M059J (cell line): ENCODE measurements at places on chromosomes 11 and 22.

GRCh38 chr11:15772981-15773380 is 583.4 kb downstream of the SOX6 start:
- no peak for DNase-seq

- DNase-seq, result no peak
Measured at GRCh38 chr11:64502634-64503033, 88.4 kb upstream of the SLC22A12 start.

DNA sequence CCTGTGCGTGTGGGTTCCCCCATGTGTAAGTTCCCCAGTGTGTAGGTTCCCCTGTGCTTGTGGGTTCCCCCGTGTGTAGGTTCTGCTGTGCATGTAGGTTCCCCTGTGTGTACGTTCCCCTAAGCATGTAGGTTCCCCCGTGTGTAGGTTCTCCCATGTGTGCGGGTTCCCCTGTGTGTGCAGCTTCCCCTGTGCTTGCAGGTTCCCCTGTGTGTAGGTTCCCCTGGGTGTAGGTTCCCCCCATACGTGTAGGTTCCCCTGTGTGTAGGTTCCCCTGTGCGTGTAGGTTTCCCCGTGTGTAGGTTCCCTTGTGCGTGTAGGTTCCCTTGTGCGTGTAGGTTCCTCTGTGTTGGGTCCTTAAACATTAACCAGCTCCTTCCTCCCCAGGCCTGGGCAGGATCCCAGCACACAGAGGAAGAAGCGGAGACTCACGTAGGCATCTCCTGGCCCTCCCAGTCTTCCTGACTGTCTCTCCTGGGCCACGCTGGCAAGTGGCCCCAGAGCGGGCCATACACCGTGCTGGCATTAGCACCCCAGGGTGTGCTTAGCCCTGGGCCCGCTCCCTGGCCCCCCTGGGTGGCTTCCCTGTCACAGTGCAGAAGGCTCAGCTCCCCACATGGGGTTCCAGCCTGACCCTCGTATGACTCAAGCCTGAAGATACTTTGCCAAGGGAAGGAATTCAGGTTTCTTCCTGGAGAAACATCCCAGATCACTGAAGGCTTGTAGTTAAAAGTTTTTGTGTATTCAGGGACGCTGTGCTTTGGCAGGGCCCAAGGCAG is 2.8 kb upstream of the GRAMD4 start:
- DNase-seq, result no peak

DNA sequence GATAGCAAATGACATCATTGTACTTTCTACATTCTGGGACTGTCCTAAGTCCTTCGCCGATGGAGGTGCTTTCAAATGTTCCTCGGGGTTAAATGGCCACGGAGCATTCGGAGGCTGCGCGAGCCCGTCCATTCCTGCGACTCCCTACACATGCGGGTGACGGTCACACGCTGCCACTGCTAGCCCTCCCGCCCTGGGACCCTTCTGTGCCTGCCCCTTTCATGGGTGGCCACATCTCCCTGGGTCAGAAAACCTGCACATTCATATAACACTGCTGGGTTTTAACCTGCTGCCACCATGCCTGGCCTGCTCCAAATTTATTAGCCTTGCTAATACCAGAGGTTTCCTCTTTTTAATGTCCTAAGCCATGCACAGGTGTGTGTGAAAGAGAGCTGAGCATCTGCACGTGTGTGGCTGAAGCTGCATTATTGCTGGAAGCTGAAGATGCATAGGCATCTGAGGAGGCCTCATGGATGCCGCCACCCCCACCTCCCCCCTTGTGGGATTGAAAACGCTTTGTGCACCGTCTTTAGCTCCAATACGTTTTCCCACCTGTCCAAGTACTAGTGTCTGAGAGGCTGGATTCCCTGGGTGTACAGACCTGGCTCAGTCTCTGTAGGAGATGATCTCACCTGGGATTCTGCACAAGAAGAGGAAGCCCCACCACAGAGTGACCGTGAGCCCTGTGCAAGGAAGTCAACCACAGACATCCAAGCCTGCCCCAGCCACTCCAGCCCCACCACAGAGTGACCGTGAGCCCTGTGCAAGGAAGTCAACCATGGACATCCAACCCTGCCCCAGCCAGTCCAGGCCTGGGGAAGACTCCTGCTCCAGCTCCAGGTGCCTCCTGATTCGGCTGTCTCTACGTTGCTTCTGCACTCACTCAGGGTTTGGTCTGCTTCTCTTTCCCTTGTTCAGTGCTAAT is 626.4 kb downstream of the BRD1 start:
- DNase-seq, result no peak

GRCh38 chr11:110478410-110478809 is 48.7 kb downstream of the FDX1 start:
- DNase-seq, result no peak

DNA sequence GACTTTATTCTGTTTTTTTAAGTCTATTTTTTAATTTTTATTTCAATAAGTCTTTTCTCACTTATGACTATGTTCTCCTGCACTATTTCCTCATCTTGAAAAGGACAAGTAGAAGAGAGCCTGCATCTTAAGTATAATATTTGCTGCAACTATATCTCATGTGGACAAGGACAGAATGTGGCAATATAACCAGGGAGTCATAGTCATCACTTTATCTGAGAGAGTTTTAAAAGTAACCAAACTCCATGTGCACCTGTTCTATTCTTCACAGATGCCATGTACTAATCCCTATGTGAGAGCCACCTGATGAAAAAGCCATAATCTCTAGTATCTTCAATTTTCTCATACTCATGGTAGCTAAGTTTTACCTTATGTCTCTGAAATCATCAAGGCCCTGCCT is 104.2 kb upstream of the SOX6 start:
- no peak for DNase-seq

DNA sequence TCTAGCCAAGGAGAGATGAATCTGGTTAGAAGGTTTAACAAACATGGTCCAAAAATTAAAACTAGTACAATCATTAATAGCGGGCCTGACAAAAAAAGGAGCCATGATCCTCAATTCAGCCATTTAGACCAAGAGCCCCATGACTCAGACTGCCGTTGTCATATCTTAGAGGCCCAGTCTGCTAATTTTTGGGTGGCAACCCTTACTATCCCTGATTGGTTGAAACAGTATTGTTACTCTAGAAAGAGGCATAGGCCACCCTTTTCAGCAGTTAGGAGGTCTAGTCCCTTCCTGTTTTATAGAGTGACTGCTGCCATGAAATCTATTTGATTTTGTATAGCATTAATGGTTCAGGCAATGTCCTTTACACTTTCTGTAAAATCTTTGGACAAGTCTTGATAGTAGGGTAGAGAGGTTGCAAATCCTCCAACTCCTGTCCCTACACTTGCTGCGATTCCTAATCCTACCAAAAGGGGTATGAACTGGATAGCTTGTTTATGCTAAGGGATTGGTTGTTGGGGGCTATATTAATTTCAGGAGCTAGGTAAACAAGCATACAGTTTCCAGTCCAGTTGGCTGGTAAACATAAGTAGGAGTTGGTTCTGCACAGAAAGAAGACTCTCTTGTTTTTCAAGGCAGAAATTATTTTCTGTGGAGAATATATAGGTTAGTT is 1056.3 kb upstream of the CNTN5 start:
- DNase-seq, result no peak

GRCh38 chr11:68942751-68943271 is 38.0 kb downstream of the MRGPRD start:
- no peak for DNase-seq

- no peak for DNase-seq
Measured at GRCh38 chr11:47593934-47594855, at the start of gene C1QTNF4. C1QTNF4 (minus strand) TSS chr11:47594411; CDS start chr11:47590810, 3,601 bp downstream.
